CD4-positive, alpha-beta memory T cell (primary cell): ENCODE measurements at places on chromosomes 3 and 15.

GRCh38 chr3:14222457-14222856, 43.8 kb downstream of the LSM3 start:
- H3K27ac ChIP-seq: no peak overlapping the region
- no peaks in the 10 kb centered on the region for H3K27me3 ChIP-seq
- no peak for DNase-seq
- H3K4me1 ChIP-seq: no peaks in the 10 kb centered on the region
- no peaks in the 10 kb centered on the region for H3K36me3 ChIP-seq
- H3K4me3 ChIP-seq: no peak overlapping the region

GRCh38 chr3:108131475-108132134, 40.8 kb upstream of the CD47 start:
- no peaks in the 10 kb centered on the region for H3K36me3 ChIP-seq
- peaks cover 90% of the 10 kb centered on the region for H3K4me1 ChIP-seq
- DNase-seq: no peak
- no peak overlapping the region for H3K4me3 ChIP-seq

GRCh38 chr15:62619526-62619925, 423.0 kb upstream of the TPM1 start:
- H3K4me1 ChIP-seq: no peaks in the 10 kb centered on the region
- no peaks in the 10 kb centered on the region for H3K27me3 ChIP-seq
- H3K27ac ChIP-seq: no peak overlapping the region

DNA sequence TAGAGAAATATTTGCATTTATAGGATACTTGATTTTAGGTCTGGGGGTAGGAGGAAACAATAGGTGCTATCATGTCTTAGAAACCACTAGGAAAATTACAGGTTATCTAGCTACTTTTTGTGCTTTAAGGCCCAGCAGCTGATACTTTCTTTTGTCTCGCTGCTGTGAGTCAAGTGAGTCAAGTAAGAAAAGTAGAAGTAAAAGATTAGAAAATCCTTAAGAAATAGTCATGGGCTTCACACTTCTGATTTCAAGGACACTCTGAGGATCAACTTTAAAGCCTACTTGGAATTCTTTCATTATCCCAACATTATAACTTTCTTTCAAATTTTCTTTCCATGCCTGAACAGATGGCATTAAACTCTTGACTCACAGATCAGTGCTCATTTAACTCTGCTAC, 95.2 kb upstream of the RBMS3 start:
- DNase-seq: no peak
- H3K27ac ChIP-seq: no peak overlapping the region
- H3K36me3 ChIP-seq: no peaks in the 10 kb centered on the region
- H3K4me3 ChIP-seq: no peak overlapping the region
- no peaks in the 10 kb centered on the region for H3K27me3 ChIP-seq
- H3K4me1 ChIP-seq: no peaks in the 10 kb centered on the region

DNA sequence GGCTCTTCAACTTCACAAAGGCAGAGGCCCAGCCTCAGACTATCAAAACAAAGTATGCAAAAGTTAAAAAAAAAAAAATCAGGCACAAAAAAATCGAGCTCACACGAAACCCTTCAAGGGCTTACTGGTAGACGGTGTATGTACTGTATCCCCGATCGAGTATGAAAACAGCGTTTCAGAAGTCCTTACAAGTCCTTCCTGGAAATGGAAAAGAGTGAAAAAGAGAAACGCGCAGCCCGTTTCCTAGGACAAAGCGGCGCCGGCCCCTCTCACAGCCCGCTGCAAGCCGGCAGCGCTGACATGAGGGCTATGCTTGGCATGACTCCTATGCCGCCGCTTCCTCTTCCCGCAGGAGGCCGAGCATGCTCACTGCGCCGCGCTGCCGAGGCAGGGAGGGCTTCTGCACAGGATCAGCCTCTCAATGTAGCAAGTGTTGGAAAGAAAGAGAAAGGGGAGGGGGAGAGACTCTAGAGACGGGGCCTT, at the start of gene VGLL4:
TSS of gene VGLL4 (minus strand) at position 311 of the 483 bp plus-strand sequence. CDS start 397 bp downstream, outside the sequence.
- no peaks in the 10 kb centered on the region for H3K27me3 ChIP-seq
- peaks cover 28% of the 10 kb centered on the region for H3K4me1 ChIP-seq
- DNase-seq: peak; percentile 64
- H3K4me3 ChIP-seq: peak within 1 kb of the TSS; percentile 98
- peak within 1 kb of the TSS; percentile 72 for H3K27ac ChIP-seq

GRCh38 chr3:49607796-49608195, 53.5 kb downstream of the BSN start:
- H3K4me1 ChIP-seq: peaks cover 13% of the 10 kb centered on the region
- DNase-seq: no peak
- H3K36me3 ChIP-seq: no peaks in the 10 kb centered on the region
- H3K27me3 ChIP-seq: no peaks in the 10 kb centered on the region
- H3K27ac ChIP-seq: no peak overlapping the region

- H3K4me1 ChIP-seq: peaks cover 21% of the 10 kb centered on the region
- peak overlapping the region; percentile 91 for H3K27ac ChIP-seq
- DNase-seq: no peak
- peak overlapping the region; percentile 81 for H3K4me3 ChIP-seq
- H3K27me3 ChIP-seq: no peaks in the 10 kb centered on the region
These were observed 620 bp upstream of the ANP32A start for GRCh38 chr15:68821190-68821840.

DNA sequence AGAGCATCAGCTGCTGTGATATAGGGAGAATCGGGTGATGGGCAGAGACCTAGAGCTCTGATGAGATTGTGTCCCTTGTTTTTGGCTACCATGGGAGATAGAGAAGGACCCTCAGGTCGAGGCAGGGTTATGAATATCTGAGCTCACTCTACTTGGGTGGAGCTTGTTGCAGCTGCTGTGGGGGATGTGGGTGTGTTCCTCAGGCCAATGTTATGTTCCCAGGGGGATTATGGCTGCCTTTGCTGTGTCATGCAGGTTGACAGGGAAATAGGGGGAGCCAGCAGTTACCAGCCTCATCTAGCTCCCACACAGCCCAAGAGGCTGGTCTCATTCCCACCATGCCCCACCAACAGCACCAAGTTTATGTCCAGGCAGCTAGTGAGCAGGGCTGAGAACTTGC, 131.5 kb downstream of the TRIM42 start:
- no peaks in the 10 kb centered on the region for H3K4me1 ChIP-seq
- H3K27ac ChIP-seq: no peak overlapping the region
- DNase-seq: no peak
- H3K36me3 ChIP-seq: no peaks in the 10 kb centered on the region
- no peak overlapping the region for H3K4me3 ChIP-seq
- no peaks in the 10 kb centered on the region for H3K27me3 ChIP-seq

DNA sequence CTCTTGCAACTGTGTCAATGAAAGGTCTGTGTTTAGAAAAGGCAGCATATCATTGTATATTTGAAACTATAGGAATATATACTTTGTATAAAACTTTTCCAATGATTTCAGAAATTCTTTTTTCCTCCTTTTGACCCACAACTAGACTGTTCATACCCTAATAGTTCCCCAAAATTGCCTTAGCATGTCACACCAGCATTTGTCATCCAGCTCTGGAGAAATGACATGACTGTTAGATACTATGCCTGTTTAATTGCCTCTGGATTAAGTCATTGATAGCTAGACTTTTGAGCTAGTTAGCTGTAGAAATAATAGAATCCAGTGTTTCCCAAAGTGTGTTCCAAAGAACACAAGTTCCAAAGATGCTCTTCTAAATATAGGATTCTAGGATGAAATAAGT, 32.4 kb downstream of the B3GALNT1 start:
- no peaks in the 10 kb centered on the region for H3K27me3 ChIP-seq
- no peaks in the 10 kb centered on the region for H3K4me1 ChIP-seq
- no peak overlapping the region for H3K27ac ChIP-seq
- H3K36me3 ChIP-seq: no peaks in the 10 kb centered on the region
- no peak for DNase-seq

- no peak overlapping the region for H3K27ac ChIP-seq
- no peak overlapping the region for H3K4me3 ChIP-seq
- H3K36me3 ChIP-seq: no peaks in the 10 kb centered on the region
- no peaks in the 10 kb centered on the region for H3K4me1 ChIP-seq
These were observed 557.8 kb upstream of the CFAP20DC start for GRCh38 chr3:59607656-59608055.

DNA sequence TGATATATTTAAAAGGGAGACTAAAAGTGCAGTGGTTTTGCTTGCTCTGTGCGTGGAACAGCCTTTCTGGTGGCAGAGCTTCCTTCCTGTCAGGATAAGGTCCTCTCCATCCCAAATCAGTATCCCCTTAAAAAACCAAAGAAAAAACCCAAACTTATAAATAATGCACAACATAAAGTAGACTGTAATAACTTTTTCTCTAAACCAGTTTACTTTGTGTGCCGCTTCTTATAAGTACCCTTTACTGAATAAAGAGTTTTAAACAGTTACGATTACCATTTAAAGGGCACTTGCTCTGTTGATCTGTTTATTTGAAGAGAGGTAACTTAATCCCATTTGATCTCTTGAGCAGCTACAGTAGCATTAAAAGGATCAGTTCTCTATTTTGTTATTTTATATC, 2.5 kb downstream of the PIK3CA start:
- no peaks in the 10 kb centered on the region for H3K27me3 ChIP-seq
- H3K36me3 ChIP-seq: no peaks in the 10 kb centered on the region
- no peak overlapping the region for H3K27ac ChIP-seq
- DNase-seq: no peak
- no peak overlapping the region for H3K4me3 ChIP-seq

GRCh38 chr3:144692488-144692887, 720.9 kb downstream of the DIPK2A start:
- no peaks in the 10 kb centered on the region for H3K36me3 ChIP-seq
- no peak overlapping the region for H3K4me3 ChIP-seq

DNA sequence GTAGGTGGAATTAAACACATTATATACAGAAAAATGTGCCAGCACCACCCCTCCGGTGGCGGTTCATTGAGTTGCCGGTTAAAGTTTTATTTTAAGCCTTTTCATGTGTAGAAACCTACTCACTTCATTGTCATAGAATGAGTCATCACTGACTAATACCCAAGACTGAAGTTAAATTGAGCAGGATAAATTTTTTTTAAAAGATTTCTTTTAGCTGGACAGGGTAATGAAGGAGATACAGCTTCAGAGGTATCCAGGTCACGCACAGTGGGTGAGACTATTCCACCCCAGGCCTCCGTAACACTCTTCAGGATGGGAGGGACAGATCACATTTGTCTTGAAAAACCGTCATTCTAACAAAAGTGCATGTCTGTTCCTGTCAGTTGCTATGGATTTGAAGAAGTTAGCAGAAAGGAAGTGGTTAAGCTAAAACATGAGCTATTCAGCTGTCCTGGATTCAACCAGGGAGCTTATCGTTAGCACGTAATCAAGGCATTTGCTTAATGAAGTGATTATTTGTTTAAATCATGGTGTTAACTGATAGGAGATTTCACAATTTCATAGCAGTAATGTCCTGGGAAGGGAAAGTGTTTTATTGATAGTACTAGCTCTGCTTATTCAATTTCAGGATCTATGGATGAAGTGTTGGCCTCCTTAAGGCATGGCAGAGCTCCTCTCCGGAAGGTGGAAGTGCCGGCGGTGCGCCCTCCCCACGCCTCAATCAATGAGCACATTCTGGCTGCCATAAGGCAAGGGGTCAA, 23.4 kb downstream of the WHAMM start:
- H3K36me3 ChIP-seq: peaks cover 80% of the 10 kb centered on the region
- H3K27ac ChIP-seq: no peak overlapping the region
- no peak overlapping the region for H3K4me3 ChIP-seq
- no peak for DNase-seq

DNA sequence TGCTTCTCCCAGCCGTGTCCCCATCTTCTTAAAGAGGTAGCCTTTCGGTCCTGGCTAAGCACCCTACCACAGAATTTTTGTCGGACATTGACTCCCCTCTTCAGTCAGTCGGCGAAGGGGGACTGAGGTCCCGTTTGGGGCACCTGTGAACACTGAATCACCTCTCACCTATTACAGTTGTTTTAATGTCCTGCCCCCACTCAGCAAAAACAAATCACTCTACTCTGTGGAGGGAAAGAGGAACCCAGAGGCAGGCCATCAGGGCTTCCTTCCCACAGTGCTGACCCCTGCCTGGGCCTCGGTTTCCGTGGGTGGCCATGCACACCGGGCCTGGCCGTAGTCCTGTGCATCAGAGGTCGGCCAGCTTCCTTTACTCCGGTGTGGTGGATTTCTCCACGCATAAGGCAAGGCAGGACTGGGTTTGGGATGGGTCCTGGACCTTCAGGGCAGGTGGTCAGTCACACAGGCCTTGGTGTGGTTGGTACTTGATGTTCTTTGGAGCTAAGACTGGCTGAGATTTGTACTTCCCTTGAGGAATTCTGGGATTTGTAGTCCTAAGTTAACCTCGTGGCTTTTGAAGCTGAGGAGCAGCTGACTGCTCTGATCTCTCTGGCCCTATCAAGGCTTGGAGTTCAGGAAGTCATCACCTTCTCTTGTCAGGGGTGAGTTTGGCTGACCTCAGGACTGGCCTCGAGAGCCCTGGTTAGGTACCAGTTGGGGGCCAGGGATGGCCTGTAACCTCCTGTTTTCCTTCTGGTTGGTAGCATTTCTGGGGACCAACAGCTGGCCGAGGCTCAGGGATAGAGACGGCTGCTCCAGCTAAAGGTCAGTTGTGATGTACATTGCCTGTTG, 627 bp upstream of the FAM131A start:
- H3K27ac ChIP-seq: peak overlapping the region; percentile 92
- H3K4me3 ChIP-seq: peak overlapping the region; percentile 69
- peaks cover 20% of the 10 kb centered on the region for H3K4me1 ChIP-seq

DNA sequence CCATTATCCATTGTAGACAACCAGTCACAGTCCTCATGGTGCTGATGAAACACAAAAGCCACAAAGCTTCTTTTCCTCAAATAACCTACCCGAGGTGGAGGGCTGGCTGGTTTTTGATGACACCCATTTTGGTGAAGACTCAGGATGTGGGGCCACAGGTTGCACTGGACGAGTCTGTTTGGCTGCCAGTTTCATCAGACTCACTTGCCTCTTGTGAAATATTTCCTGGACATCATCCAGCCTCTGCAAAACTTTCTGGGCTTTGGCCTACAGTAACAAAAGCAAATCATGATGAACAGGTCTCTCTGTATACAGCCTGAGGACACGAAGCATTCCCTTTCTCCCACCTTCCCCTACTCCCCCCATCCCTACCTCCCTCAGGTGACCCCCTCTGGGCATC, 42.2 kb downstream of the B3GNT5 start:
- H3K27me3 ChIP-seq: no peaks in the 10 kb centered on the region
- no peak overlapping the region for H3K27ac ChIP-seq
- DNase-seq: no peak

- peaks cover 4% of the 10 kb centered on the region for H3K27me3 ChIP-seq
- no peak for DNase-seq
- no peaks in the 10 kb centered on the region for H3K36me3 ChIP-seq
- no peak overlapping the region for H3K4me3 ChIP-seq
These were observed 47.3 kb downstream of the ATP8B4 start for GRCh38 chr15:50071551-50072258.

DNA sequence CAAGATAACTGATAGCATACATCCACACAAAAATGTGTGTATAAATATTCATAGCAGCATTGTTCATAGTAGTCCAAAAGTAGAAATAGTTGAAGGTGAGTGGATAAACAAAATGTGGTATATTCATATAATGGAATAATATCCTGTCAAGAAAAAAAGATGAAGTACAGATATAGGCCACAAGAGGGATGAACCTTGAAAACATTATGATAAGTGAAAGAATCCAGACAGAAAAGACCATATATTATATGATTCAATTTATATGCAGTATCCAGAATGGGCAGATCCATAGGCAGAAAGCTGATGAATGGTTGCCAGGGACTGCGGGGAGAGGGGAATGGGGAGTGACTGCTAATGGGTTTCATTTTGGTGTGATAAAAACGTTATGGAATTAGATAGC, 54.3 kb upstream of the TNIK start:
- no peaks in the 10 kb centered on the region for H3K27me3 ChIP-seq
- H3K36me3 ChIP-seq: no peaks in the 10 kb centered on the region
- H3K4me3 ChIP-seq: no peak overlapping the region
- no peak overlapping the region for H3K27ac ChIP-seq
